ENCODE measurements at places on chromosomes 2 and 18.

- no peak for DNase-seq
Measured at GRCh38 chr2:2586068-2586776, 255.1 kb upstream of the MYT1L start.

- no peak for DNase-seq
Measured at GRCh38 chr2:37794717-37795116, 123.3 kb upstream of the CDC42EP3 start.

DNA sequence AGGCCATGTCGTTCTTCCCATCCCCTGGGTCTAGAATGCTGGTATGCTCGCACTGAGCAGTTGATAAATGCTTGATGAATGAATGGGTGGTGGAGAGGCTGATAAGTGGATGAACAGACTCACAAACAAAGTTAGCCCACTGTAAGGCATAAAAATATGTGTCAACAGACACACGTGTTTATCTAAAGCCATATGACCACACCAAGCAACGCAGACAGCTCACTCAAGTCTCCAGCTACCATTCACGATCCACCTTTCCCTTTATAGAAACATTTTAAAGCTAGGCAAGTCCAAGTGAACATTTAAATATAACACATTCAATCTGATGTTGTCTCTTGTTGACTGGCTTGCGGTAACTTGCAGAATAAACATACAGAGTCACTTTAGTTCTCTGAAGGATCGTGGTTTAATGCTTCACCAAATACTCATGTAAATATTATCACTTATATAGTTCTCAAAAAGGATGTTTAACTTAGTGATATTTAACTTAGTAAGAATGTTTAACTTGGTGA, 105.5 kb downstream of the NOL10 start:
- no peak for DNase-seq

DNA sequence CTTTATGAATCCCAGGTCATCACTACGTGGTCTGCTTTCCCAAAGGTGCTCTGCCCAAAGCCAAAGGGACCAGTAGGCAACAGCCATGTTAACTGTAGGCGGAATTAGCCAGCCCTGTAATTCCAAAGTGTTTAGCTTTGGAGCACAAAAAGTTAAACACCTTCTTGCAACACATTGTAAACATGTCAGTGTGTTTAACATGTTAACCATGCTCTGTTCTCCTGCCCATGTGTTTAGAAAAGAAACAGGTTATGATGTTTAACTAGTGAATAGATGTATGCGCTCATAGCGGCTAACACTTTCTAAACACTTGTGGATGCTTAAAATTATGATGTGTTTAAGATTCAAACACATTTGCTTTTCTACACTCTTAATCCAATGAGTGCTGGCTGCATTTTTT, 292.4 kb downstream of the SRBD1 start:
- DNase-seq, result no peak

GRCh38 chr2:30661173-30662107, 145.8 kb downstream of the CAPN13 start:
- DNase-seq, result no peak

- no peak for DNase-seq
Measured at GRCh38 chr18:10953672-10954071, 195.7 kb downstream of the PIEZO2 start.

- no peak for DNase-seq
Measured at GRCh38 chr2:100423631-100424030, 6.2 kb upstream of the CHST10 start.

DNA sequence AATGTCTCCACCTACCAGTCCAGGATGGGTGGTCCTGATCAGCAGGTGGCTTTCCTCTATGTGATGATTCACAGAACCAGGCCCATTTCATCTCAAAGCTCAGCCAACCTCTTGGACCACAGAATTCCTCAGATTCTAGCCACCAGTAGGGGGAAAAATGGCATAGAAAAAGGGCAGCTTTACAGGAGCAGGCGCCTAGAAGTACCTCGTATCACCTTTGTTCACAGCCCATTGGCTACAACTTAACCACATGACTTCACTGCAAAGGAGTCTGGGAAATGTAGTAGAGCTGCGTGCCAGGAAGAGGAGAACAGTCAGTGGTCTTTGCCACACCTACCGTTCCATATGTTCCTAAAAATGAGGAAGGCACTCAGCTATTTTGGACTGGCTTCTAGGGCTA, 62.8 kb upstream of the DTNA start:
- DNase-seq, result no peak

DNA sequence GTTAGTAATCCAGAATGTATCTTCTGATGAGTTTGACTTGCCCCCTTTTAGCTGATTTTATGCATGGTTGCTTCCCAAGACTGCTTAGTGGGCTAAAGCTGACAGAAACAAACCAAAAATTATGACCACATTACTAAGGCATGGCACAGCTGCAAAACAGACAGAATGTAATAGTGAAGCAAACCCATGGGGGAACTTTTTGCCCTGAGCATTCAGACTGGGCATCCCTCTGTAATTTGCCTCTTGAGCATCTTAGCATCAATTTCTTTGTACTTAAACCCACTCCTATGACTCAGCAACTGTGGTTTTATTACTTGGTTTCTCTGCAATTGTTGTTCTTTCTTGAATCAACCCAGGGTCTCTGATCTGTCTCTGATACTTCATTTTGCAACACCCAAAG, 487.3 kb upstream of the DCC start:
- no peak for DNase-seq

DNA sequence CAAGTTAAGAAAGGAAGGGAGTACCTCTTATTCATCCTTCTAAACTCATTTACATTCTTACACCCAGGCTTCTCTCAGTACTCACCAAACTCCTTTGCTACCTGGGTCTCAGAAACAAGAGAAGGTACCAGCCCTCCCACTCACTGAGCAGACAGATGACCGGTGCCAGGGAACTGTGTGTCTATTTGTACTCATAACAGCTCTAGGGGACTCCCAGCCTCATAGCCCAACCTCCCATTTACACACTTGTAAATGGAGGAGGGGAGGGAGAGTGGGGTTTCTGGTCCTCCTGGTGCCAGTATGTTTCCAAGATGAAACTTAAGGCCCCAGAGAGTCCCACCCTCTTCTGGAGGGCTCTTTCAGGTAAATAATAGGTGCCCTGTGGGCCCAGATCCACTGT, 42.8 kb upstream of the SIGLEC15 start:
- DNase-seq, result no peak

- no peak for DNase-seq
Measured at GRCh38 chr2:212135739-212136138, 402.9 kb downstream of the ERBB4 start.

DNA sequence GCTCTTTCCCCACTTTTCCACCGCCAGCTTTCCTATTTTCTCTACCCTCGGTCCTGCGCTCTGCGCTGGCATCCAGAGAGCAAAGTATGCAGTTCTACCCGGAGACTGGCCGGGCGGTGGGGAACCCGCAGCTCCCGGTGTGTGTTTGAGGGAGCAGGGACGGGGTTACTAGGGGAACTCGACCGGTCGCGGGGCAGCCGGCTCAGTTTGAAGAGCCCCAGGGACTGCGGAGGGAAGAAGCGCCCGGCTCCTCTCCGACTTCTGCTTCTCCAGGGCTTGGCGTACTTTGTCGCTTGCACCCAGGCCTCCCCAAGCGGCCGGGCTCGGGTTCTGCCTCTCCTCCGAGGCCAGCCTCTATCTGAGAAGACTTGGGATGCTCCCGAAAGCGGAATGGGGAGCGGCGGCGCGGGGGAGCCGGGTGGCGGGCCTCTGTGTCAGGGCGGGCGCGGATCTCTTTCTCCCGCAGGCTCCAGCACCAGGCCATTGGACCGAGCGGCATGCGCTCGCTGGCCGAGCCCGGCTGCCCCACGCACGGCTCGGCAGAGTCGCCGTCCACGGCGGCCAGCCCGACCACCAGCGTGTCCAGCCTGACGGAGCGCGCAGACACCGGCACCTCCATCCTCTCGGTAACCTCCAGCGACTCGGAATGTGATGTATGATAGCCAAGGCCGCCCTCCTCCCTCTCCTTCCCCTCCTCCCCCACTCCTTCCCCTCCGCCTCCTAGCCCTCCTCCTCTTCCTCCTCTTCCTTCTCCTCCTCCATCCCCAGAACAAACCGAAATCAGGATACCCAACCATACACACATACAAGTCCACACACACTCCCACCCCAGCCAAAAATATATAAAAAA, 2.8 kb downstream of the SIX3 start:
- DNase-seq, result no peak

DNA sequence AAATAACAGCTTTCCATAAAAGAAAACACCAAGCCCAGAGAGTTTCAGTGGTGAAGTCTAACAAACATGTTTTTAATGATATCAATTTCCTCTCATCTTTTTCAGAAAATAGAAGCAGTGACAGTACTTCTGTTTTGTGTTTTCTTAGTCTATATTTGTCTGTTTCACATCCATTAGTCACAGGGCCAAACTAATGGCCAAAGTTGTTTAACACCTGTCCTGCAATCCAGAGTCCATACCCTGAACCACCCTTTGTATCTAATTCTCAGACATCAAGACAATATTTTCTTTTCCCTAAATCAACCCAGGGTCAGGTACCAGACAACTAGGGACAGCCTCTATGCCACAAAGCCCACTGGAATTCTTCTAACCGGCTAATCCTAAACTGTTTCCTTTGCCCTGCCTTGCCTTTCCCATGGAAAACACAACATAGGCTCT, 25.9 kb downstream of the TMSB10 start:
- DNase-seq, result no peak

DNA sequence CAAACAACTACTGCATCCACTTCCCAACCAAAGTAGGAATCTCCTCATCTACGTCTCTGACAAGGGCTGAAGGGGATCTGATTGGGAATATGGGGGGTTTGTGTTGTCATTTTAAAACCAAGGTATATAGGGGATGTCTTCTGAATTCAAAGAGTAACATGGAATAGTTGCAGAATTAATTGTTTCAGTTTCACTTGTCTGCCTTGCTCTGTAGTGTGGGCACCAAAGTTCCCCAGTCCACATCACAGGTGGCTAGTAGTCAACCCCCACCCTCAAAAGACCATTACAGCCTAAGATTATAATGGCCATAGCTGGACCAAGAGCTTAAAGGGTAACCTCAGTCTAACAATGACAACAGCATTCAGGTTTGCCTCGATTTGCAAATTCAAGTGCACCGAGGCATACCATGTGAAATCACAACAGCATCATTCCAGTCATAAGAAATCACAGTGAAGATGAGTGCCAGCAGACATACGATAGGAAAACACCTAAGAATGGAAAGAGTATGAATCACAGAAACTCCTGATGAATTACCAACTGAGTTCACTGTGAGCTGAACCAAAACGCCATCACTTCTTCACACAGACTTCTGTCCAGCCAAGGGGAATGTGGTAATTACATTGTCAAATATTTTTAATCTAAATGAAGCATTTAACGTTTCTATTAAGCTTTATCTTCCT, 52.4 kb downstream of the MYO5B start:
- no peak for DNase-seq

DNA sequence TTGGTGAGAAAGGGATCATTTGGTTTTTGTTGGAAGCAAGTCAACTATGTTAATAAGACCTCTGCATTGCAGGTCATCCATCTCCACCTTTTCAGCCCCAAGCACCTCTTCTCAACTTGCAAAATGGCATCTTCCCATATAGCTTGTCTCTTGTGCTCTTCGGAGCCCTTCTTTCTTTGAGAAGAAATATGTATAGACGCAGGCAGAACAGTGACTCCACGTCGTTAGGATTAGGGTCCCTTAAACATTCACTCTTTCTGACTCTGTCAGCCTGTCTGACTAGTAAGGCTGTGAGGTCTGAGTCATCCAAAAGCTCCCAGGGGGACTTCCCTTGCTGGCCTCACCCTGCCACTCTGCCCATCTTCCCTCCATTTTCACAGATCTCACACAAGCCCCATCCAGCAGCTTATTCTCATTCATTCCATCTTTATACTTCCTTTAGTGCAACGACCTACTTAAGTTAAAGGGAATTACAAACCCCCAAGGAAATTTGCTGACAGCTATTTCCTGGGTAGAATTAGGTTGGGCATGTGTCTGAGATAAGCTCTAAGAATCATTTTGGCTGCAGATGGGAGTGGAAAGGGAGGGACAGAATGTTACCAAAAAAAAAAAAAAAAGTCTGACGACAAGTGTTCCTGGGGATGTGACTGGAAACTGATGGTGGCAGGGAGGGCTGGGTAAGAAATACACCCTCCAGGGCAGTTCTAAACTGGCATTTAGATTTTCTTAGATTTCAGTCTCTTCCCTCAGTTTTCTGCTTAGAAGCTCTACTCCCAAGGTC, 37.7 kb upstream of the MEX3C start:
- DNase-seq, result no peak

- no peak for DNase-seq
Measured at GRCh38 chr2:233556881-233557736, 9.5 kb downstream of the USP40 start.

DNA sequence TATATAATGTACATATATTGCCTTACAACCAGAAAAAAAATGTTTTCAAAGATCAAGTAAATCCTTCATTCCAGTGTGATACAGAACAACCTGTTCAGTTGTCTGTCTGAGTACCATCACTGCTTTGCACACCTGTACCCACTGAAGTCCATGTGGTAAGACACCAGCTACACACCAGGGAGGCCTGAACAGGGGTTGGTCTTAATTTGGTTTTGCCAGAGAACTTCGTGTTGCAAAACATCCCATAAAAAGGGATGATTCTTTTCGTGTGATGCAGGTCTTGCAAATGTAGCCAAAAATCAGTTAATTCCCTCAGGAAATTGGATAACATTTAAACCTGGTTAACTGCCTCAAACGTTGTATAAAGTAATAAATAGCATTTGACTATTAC, 73.7 kb upstream of the SLC1A4 start:
- DNase-seq, result no peak

GRCh38 chr2:120503793-120504571, 158.0 kb downstream of the INHBB start:
- no peak for DNase-seq

- DNase-seq, result no peak
Measured at GRCh38 chr2:108943751-108944150, 45.3 kb downstream of the EDAR start.

DNA sequence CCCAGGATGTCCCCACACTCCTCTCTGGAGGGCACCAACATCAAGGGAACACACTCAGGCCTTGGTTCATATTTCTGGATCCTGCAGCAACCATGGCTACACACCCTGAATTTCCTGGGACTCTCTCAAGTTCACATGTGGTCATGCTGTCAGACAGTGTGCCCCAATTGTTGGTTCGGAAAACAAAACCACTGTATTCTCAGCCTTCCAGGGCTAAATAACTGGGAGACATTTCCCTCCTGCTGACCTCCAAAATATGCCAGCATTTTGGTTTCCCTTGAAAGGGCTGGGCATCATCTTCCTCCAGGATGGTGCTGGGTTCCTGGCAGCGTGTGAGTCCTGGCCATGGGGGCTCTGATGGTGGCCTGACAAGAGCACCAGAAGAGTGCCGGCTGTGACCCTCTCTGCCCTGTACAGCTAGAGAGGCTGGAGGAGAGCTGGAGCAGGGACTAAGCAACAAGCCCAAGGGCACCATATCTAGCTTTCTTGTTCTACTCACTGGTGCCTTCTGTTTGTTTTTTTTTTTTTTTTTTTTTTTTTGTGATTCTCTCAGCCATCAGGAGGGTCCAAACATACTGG, 37.5 kb upstream of the WIPF1 start:
- no peak for DNase-seq

- DNase-seq, result no peak
Measured at GRCh38 chr2:147025646-147026585, 818.9 kb upstream of the ACVR2A start.

Data from stimulated activated CD8-positive, alpha-beta memory T cell treated with anti-CD3 and anti-CD28 coated beads, Interleukin-7, amount 100 ng/mL, for 1 hour (primary cell).